ENCODE measurements at places on chromosomes 6 and 20.

GRCh38 chr6:166394036-166394892 lies 11.5 kb upstream of the MPC1 start:
- DNase-seq: no peak

GRCh38 chr20:3680701-3681351 lies 984 bp downstream of the ADAM33 start:
- DNase-seq: no peak

- no peak for DNase-seq
These were observed 17.1 kb upstream of the TINAG start for GRCh38 chr6:54291146-54291545.

DNA sequence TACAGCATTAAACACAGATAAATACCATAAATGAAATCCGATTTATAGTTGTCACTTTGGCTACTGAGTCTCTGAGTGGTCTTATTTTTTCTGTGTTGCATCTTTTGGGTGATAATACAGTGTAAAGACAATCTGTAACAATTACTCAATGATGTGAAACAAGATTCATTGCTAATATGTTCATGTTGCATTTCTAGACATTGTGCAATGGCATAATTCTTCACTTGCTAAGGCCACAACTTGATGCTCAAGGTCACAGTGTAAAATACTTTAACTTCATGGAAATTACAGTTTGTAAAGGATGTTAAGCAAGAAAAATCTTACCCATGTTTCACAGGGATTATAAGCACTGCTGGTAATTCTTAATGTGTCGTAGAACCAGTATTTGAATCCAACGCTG lies 74.9 kb upstream of the SMLR1 start:
- no peak for DNase-seq

GRCh38 chr20:12055161-12055560 lies 137.5 kb downstream of the BTBD3 start:
- DNase-seq: peak; percentile 15

- DNase-seq: no peak
These were observed 42.6 kb upstream of the ZNFX1 start for GRCh38 chr20:49320460-49320859.

DNA sequence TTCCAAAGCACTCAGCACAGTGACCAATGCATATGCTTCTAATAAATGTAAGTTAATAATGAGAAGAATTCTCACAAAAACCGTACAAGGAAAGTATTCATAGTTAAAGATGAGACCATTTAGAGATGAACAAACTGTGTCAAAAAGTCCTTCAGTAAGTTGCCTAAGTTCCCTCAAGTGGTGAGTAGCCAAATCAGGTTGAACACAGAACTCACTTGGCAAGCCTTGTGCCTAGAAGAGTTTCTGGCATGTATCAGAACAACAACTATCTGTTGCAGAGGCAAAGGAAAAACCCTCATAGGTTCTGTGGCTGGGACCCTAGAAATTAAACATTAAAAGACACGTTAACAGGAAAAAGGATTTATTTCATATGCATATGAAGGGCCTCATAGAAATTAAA lies 129.6 kb upstream of the DOK5 start:
- no peak for DNase-seq

DNA sequence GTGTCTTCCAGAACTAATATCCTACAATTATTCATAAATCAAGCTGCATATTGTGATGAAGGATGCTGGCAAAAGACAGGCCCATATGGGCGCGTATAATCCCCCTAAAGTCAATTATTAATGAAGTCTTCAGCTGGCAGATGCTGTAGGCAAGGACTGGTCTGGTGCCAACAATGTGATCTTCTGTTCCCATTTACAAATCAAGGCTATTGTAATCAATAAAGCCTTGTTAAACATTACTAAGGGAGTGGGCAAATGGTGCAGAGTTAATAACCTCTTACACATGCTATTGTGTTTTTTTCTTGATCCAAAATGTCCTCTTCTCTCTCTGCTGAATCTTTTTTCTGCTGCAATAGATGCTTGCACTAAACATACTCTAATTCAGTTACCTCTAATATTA lies 119.0 kb downstream of the ALDH8A1 start:
- DNase-seq: no peak

DNA sequence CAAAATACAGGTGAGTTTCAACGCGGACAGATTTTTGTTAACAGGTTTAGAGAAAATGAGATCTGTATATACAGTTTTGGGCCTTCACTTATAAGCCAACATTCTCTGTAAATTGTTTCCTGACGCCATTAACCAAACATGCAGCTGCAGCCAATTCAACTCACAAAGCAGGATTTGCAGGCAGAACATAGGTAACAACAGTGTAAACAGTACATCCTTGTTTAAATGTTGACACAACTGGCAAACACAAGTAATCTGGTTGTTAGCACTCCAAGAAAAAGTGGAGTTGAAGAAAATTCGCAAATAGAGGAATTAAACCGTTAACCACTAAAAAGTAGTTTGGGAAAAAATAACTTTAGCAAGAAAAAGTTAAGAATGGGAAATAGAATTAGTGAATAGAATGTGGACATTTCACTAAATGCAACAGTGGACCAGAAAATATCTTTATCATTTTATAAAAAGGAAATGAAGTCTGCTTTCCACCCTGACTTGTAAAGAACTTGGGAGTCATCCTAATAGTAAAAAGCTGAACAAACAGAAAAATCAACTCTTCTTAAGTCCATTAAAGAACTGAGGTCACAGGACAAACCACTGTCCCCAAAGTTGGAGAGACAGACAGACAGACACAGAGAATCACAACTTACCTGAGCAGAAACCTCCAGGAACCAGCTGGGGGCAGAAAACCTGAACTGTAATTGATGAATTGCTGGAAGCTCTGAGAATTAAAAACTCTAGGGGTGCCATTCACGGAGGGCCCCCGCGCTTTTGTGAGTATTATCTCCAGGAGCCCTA lies 10.1 kb downstream of the SMIM28 start:
- no peak for DNase-seq

DNA sequence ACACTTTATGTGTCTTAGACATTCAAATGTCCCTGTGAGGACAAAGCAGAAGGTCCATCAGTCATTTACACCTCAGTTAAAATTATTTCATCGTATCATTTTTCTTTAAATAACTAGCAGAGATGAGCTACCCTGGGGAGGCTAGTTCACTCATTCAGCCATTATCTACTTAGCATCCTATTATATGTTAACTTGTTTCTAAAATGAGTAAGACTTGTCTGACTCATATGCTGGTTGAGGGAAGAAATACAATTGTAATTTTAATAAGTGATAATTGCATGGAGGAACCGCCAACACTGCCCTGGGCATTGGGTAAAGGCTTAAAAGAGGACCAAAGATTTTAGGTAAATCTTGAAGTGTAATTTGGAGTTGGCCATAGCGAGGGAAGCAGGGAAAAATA lies 12.4 kb upstream of the PTPRK start:
- no peak for DNase-seq

GRCh38 chr6:22435151-22435550 lies 134.2 kb upstream of the HDGFL1 start:
- no peak for DNase-seq

DNA sequence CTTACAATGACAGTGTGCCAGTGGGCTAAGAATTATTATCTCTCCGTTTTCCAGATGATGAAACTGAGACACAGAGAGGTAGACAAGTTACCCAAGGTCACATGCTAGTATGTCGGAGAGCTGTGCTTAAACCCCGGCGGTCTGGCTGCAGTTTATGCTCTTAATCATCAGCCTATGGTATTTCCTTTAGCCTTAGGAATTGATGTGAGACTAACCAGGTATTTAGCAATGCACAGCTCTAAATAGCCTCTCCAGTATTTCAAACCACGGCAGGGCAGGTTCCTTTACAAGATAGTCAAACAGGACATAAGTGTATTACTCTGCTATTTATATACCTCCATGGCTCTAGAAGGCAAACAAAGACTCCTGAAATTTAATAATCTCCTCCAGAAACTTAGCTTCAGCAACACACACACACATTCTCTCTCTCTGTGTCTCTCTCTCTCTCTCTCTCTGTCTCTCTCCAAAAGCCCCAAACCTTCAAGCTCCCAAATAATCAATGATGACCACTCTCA lies 142.0 kb upstream of the ZNF217 start:
- no peak for DNase-seq

DNA sequence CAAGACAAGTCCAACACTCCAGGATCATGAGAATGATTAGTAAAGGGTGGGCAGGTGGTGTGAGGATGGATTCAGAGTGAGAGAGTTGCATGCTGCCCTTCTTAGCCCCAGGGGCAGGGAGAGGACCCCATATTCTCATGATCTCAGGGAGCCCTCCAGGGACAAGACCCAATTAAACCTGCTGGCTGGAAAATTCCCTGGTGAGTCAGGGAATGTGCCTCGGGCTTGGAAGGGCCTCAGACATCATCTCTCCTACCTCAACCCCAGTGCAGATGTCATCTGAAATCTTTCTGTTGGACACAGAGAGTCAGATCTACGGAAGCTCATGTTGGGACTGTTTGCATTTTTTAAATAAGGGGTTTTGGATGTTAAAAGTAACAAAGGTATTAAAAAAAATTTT lies 9.2 kb upstream of the SIRPD start:
- DNase-seq: no peak

DNA sequence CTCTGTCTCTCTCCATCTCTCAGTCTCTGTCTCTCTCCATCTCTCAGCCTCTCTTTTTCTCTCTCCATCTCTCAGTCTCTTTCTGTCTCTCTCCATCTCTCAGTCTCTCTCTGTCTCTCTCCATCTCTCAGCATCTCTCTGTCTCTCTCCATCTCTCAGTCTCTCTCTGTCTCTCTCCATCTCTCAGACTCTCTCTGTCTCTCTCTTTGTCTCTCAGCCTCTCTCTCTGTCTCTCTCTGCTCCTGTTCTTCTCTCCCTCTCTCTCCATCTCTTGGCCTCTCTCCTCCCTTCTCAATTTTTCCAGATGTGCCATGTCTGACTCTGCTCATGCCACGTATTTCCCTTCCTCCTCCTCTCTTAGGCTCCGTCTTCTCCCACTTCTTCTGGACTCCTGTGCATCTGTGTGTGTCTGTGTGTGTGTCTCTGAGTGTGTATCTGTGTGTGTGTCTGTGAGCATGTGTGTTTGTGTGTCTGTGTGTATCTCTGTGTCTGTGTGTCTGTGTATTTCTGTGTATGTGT lies 72.7 kb downstream of the SRC start:
- DNase-seq: no peak

- DNase-seq: no peak
These were observed 78.1 kb downstream of the PRDM1 start for GRCh38 chr6:106163966-106164877.

DNA sequence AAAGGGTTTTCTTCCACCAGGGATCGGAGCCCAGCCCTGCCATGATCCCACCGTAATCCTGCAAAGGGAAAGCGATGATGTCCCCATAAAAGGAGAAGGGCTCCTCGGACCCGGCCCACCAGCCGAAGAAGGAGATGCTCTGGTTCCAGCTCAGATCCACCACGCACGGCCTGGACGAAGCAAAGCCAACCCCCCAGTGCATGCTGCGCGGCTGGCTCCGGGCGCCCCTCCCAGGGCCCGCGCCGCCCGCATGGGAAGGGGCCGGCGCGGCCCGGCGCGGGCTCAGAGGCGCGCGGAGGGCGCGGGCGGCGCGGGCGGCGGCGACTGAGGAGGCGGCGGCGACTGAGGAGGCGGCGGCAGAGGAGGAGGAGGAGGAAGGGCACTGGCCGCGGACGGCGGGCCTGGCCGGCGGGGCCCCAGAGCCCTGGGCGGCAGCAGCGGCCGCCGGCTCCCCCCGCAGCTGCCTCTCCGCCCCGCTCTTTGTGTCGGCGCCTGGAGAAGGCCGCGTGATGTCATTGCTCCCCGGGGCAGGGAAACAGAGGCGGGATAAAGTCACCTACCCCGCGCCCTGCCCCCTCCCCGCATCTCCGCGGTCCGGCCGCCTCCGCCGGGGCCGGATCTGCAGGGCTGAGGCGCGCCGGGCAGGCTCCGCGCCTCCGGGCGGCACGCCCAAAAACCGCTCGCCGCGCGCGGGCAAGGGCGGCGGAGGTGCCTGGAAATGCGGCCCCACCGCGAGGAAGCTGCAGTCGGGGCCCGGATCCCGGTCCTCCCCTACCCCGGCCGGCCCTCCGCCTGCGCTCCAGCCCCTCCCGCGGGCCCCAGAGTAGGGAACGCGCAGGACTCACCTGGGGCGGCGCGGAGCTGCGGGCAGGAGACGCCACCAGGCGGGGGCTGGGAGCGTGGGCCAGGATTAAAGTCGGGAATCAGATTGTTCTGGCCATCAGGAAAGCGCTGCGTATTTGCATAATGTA lies at the start of gene FAXC:
TSS of gene FAXC (minus strand) at position 504 of the 971 bp plus-strand sequence. CDS start at position 202, 302 bp downstream.
- DNase-seq: no peak

DNA sequence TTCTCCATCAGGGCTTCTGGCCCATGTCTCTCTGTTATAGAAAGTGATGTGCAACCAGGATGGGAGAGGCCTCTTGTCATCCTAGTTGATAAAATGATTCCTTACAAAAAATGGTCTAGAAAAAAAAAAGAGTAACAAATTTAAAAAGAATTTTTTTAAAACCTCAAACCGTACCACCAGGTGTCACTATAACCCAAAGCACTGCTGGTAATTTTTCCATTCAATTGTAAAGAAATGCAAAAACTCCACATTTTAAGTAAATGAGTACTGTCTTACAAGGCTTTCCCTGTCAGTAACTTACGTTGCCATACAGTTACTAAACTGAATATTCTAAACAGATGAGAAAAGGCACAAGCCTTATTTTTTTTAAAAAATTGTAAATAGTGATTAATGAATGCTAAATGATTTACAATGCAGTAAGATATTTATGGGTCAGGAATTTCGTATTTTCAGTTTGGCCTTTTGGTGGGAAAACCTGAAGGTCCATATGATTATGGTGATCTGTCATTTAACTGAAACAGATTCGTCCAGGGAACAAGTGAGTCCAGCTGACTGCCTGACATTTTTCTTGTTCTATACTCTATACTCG lies 95.4 kb downstream of the OGFRL1 start:
- DNase-seq: no peak

DNA sequence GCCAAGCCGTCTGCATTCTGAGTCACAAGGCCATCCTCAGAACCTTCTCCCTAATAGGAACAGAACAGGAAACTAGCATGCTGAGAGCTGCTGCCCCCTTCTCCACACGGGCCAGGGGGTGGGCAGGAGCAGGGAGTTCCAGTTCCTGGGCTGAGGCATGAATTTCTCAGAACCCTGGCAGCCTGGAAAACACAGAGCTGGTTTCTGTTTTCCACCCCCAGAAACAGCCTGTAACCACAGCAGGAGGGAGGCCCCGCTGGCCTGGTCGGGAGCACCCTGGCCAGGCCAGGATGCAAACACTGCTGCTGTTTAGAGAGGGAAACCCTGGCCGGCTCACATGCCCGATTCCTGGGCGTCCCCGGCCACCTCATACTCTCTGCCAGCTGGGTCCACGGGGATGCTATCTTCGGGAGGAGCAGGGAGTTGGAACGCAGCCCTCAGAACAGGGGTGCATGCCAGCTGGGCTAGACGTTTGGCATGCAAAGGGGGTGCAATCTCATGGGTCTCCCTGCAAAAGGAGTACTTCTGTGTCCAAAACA lies 130.1 kb downstream of the NFATC2 start:
- no peak for DNase-seq

DNA sequence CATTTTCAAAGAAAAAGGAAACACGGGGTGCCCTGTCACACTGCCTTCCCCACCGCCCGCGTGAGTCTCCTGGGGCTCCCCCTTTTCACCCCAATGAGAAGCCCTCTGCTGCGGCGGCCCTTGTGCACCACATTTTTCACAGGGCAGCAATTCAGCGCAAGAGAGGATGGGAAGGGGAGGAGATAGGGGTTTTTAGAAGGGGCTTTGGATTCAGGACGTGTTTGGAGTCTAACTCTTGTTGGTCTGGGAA lies 726 bp upstream of the ARFGEF3 start:
- no peak for DNase-seq
